Activated CD4-positive, alpha-beta memory T cell treated with anti-CD3 and anti-CD28 coated beads for 36 hours (primary cell): ENCODE measurements at places on chromosomes 2 and 18. TPM values are rescaled to one million over a fixed set of nuclear protein-coding genes. Genes with fewer than 3 reads are reported as not detected.

GRCh38 chr2:134410006-134410405 is 156.1 kb downstream of the MGAT5 start:
- no peaks in the 10 kb centered on the region for H3K27me3 ChIP-seq
- DNase-seq = no peak
- H3K36me3 ChIP-seq = peaks cover 3% of the 10 kb centered on the region
- H3K27ac ChIP-seq = no peak overlapping the region
- H3K4me1 ChIP-seq = peaks cover 36% of the 10 kb centered on the region

- H3K27me3 ChIP-seq = peaks cover 29% of the 10 kb centered on the region
- no peak overlapping the region for H3K4me3 ChIP-seq
- no peaks in the 10 kb centered on the region for H3K36me3 ChIP-seq
- no peak overlapping the region for H3K27ac ChIP-seq
- H3K4me1 ChIP-seq = peaks cover 2% of the 10 kb centered on the region
Observed at GRCh38 chr18:37243741-37244140, 321.9 kb downstream of the CELF4 start.

- no peaks in the 10 kb centered on the region for H3K4me1 ChIP-seq
- no peak overlapping the region for H3K4me3 ChIP-seq
- peaks cover 10% of the 10 kb centered on the region for H3K27me3 ChIP-seq
- H3K36me3 ChIP-seq = no peaks in the 10 kb centered on the region
- DNase-seq = no peak
Observed at GRCh38 chr2:179440642-179441251, 176.1 kb upstream of the SESTD1 start.

- peaks cover 15% of the 10 kb centered on the region for H3K4me1 ChIP-seq
- peak overlapping the region; percentile 8 for H3K4me3 ChIP-seq
- H3K36me3 ChIP-seq = no peaks in the 10 kb centered on the region
- peak overlapping the region; percentile 60 for H3K27ac ChIP-seq
- no peak for DNase-seq
- peaks cover 68% of the 10 kb centered on the region for H3K27me3 ChIP-seq
Observed at GRCh38 chr2:236169741-236170589, 1.8 kb upstream of the GBX2 start.

DNA sequence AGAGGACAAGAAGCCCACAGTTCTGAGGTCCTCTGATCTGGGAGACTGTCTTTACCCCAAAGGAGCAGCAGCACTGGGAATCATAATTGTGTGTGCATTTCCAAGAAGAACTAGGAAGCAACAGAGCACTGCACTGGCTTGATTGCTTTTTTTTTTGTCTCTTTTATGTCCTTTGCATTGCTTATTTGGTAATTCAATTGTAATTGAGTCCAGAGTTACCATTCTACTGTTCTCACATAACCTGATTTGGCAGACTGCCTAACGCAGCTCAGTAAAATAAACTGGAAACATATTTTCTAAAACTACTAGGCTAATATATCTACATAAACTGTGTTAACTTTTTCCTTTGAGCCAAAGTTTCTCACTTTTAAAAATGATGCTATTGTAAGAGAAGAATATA is 190.3 kb upstream of the SLC8A1 start:
- no peaks in the 10 kb centered on the region for H3K4me1 ChIP-seq
- H3K27ac ChIP-seq = no peak overlapping the region
- no peak overlapping the region for H3K4me3 ChIP-seq
- H3K36me3 ChIP-seq = no peaks in the 10 kb centered on the region
- H3K27me3 ChIP-seq = no peaks in the 10 kb centered on the region
- no peak for DNase-seq

DNA sequence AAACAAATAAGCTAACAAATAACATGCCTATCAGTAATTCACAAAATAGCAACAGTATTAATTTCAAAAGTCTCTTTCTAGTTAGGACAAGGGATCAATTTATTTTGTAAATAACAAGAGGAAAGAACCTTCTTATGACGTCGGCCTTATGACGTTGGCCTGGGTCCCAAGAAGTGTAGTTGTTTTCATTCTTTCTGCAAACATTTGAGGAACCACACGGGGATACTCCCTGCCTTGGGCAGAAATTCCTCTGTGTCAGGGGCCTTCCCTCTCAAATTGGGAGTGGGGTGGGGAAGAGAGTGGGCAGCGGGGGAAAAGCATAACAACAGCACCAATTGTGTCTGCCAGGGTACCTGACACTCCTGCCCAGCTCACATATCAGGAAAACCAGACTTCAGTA is 1.3 kb downstream of the CCDC68 start:
- no peaks in the 10 kb centered on the region for H3K36me3 ChIP-seq
- no peaks in the 10 kb centered on the region for H3K4me1 ChIP-seq
- H3K4me3 ChIP-seq = no peak overlapping the region
- peaks cover 24% of the 10 kb centered on the region for H3K27me3 ChIP-seq
- H3K27ac ChIP-seq = no peak overlapping the region

DNA sequence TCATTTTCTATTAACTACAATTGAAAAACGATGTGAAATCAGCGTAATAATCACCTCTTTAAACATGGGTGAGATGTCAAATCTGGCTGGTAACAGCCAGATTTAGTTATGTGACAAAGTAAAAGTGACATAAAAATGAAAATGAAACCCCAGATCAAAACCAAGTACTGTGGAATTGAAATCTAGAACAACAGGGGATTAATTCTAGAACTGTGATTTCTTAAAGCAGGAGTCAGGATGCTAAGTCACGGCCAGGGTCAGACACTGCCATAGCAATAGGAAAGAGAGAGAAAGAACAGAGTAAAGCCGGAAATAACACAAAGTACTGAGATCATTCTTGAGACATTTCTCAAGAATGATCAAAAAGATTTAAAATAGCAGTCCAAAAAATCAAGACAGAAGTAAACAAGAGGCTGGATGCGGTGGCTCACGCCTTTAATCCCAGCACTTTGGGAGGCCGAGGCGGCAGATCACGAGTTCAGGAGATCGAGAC is 1183.7 kb upstream of the NXPH2 start:
- H3K4me3 ChIP-seq = no peak overlapping the region
- no peaks in the 10 kb centered on the region for H3K27me3 ChIP-seq
- no peak overlapping the region for H3K27ac ChIP-seq
- no peak for DNase-seq

DNA sequence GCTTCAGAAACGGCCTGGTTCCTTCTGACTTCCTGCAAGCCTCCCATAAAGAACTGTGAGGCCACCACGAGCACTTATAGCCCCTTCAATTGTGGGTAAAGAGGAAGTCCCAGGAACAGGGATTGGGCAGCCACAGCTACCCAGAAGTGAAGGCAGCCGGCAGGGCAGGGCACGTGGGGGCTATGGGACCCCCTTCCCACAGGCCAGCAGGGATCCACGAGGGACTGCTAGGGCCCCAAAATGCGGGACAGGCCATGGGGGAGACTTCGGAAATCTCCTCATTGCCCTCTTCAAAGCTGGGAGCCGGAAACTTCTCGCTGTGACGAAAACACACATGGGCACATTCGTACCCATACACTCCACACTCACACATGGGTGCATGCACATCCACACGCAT is 196.1 kb upstream of the SALL3 start:
- no peak for DNase-seq
- H3K4me3 ChIP-seq = no peak overlapping the region
- no peaks in the 10 kb centered on the region for H3K36me3 ChIP-seq
- H3K4me1 ChIP-seq = no peaks in the 10 kb centered on the region
- no peak overlapping the region for H3K27ac ChIP-seq

GRCh38 chr2:85810371-85811179 is 56.8 kb downstream of the ATOH8 start:
- no peaks in the 10 kb centered on the region for H3K36me3 ChIP-seq
- H3K4me3 ChIP-seq = no peak overlapping the region
- no peak for DNase-seq
- H3K27me3 ChIP-seq = peaks cover 5% of the 10 kb centered on the region
- H3K27ac ChIP-seq = no peak overlapping the region
- no peaks in the 10 kb centered on the region for H3K4me1 ChIP-seq

DNA sequence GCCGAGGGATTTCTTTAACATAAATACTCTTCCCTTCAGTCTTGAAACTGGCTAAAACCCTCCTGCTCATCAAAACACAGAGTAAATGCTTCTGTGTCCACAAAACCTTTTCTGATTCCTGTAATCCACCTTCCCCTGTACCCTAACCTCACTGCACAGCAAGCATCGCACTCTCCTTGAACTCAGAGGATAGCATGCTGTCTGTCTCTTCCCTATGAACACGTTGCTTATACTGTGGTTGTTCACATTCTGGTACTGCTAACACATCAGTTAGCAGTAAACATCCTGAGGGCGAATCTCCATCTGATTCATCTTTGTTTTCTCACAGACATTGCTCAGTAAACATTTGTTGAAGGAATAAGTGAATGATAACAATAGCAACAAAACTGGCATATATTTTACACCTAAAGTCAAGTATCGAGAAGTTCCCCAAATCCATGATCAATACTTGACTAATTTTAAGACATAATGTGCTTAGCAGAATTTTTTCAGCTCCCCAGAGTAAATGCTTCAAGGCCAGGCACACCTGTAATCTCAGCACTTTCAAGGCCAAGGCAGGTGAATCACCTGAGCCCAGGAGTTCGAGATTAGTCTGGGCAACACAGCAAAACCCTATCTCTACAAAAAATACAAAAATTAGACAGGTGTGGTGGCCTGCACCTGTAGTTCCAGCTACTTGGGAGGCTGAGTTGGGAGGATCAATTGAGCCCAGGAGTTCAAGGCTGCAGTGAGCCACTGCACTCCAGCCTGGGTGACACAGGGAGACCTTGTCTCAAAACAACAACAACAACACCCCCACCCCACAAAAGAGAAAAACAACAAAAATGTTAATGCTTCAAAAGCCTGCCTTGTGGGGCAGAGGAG is 45.6 kb upstream of the LPIN2 start:
- H3K27ac ChIP-seq = peak overlapping the region; percentile 82
- H3K27me3 ChIP-seq = no peaks in the 10 kb centered on the region
- H3K36me3 ChIP-seq = peaks cover 3% of the 10 kb centered on the region
- peak; percentile 22 for DNase-seq
- H3K4me1 ChIP-seq = peaks cover 70% of the 10 kb centered on the region

DNA sequence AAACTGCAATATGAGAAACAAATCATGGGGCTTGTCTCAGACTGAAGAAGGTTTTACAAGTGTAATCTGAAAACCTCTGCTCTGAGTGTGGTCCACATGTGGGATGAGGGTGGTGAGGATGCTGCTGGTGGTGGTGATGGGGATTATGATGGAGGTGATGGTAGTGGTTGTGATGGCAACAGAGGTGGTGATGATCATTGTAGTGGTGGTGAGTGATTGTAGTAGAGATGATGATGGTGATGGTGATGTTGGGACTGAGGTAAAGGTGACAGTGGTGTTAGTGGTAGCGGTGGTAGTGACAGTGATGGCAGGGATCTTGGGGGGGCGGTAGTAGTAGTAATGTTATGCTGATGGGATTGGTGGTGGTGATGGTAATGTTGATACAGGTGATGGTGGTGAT is 217.8 kb downstream of the ANAPC1 start:
- peaks cover 17% of the 10 kb centered on the region for H3K27me3 ChIP-seq
- peak; percentile 12 for DNase-seq
- no peaks in the 10 kb centered on the region for H3K36me3 ChIP-seq
- H3K27ac ChIP-seq = no peak overlapping the region

GRCh38 chr2:217858519-217859491 is 144.0 kb downstream of the TNS1 start:
- no peaks in the 10 kb centered on the region for H3K27me3 ChIP-seq
- no peaks in the 10 kb centered on the region for H3K36me3 ChIP-seq
- no peak for DNase-seq

DNA sequence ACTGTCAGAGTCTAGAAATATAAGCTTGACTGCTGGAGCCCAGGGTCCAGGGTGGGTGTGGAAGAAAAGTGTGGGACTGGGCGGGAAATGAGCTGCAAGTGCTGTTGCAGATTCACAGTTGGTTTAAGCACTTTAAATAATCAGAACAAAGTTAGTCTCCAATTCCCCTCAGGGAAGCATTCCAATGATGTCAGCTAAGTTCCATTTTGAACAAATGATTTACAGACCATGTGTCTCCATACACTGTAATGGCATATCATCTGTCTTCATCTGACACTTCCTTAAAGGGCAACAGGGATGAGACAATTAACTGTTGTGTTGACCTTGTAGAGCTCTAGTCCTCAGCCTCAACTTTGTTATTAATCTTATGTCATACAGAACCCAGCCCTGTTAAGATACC is 31.5 kb upstream of the REG3A start:
- no peaks in the 10 kb centered on the region for H3K36me3 ChIP-seq
- no peak overlapping the region for H3K27ac ChIP-seq
- no peaks in the 10 kb centered on the region for H3K27me3 ChIP-seq
- no peak for DNase-seq

GRCh38 chr18:24940416-24940815 is 411.6 kb downstream of the ZNF521 start:
- no peak overlapping the region for H3K4me3 ChIP-seq
- no peaks in the 10 kb centered on the region for H3K27me3 ChIP-seq
- H3K27ac ChIP-seq = no peak overlapping the region
- no peak for DNase-seq
- H3K4me1 ChIP-seq = no peaks in the 10 kb centered on the region
- no peaks in the 10 kb centered on the region for H3K36me3 ChIP-seq

DNA sequence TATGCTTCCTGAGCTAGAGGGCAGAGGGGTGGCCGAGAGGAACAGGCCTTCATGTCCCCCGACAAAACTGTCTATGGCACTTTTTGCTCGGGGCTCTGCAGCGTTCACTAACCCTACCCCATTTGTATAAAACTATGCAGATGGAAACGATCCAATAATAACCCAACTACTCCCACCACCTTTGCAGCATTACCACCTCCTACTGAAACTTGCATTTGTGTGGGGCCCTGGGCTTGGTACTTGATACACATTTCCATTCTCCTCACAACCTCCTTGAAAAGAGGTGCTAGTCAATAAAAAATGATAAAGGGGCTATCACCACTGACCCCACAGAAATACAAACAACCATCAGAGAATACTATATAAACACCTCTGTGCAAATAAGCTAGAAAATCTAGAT is 63.5 kb upstream of the FOSL2 start:
- H3K4me3 ChIP-seq = no peak overlapping the region
- H3K4me1 ChIP-seq = peaks cover 21% of the 10 kb centered on the region
- peaks cover 16% of the 10 kb centered on the region for H3K36me3 ChIP-seq

DNA sequence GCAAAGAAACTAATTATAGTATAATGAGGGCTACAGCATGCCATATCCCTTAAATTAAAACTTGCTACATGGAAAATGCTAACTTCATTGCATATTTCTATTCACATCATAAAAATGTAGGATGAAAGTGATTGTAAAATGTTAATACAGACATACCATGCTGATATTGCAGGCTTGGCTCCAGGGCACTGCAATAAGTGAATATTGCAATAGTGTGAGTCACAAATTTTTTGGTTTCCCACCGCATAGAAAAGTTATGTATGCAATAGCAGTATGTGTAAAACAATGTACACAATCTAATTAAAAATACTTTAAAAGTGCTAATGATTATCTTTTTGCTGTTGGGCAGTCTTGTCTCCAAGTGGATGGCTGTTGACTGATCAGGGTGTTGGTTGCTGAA is 162.1 kb downstream of the CD8B2 start:
- no peak overlapping the region for H3K4me3 ChIP-seq
- no peak overlapping the region for H3K27ac ChIP-seq
- no peaks in the 10 kb centered on the region for H3K4me1 ChIP-seq
- no peaks in the 10 kb centered on the region for H3K36me3 ChIP-seq
- H3K27me3 ChIP-seq = peaks cover 9% of the 10 kb centered on the region

GRCh38 chr18:49279041-49279440 is 181.4 kb downstream of the DYM start:
- DNase-seq = no peak
- H3K4me3 ChIP-seq = no peak overlapping the region
- H3K4me1 ChIP-seq = no peaks in the 10 kb centered on the region
- H3K27ac ChIP-seq = no peak overlapping the region
- H3K36me3 ChIP-seq = peaks cover 29% of the 10 kb centered on the region
- H3K27me3 ChIP-seq = no peaks in the 10 kb centered on the region

Gene ACTG2
- total RNA-seq = not detected

Gene DLX1
- not detected for total RNA-seq

Gene KCNS3
- 0.19 TPM for total RNA-seq

Gene MALL
- 0.31 TPM for total RNA-seq

Gene RPIA
- 52.7 TPM for total RNA-seq

Gene CDKL4
- 0.14 TPM for total RNA-seq

Gene DYNAP
- not detected for total RNA-seq

Gene RAD51AP2
- total RNA-seq = not detected

Gene LHCGR
- not detected for total RNA-seq
